Activated CD4-positive, alpha-beta T cell treated with anti-CD3 and anti-CD28 coated beads for 36 hours (primary cell): ENCODE measurements at places on chromosomes 1 and 21. TPM values are rescaled to one million over a fixed set of nuclear protein-coding genes. Genes with fewer than 3 reads are reported as not detected.

GRCh38 chr1:21346365-21347071 lies 56.3 kb upstream of the ECE1 start:
- peaks cover 27% of the 10 kb centered on the region for H3K36me3 ChIP-seq
- H3K4me1 ChIP-seq: peaks cover 24% of the 10 kb centered on the region
- H3K4me3 ChIP-seq: no peak overlapping the region
- H3K27ac ChIP-seq: no peak overlapping the region
- no peak for DNase-seq
- H3K27me3 ChIP-seq: no peaks in the 10 kb centered on the region

- H3K4me3 ChIP-seq: no peak overlapping the region
- no peak for DNase-seq
- no peak overlapping the region for H3K27ac ChIP-seq
- no peaks in the 10 kb centered on the region for H3K36me3 ChIP-seq
Measured at GRCh38 chr1:14894811-14895560, 258.6 kb upstream of the TMEM51 start.

- H3K4me1 ChIP-seq: peaks cover 3% of the 10 kb centered on the region
- no peak overlapping the region for H3K27ac ChIP-seq
- no peak overlapping the region for H3K4me3 ChIP-seq
- DNase-seq: no peak
- H3K27me3 ChIP-seq: no peaks in the 10 kb centered on the region
Measured at GRCh38 chr1:46364612-46365011, 24.0 kb downstream of the NSUN4 start.

DNA sequence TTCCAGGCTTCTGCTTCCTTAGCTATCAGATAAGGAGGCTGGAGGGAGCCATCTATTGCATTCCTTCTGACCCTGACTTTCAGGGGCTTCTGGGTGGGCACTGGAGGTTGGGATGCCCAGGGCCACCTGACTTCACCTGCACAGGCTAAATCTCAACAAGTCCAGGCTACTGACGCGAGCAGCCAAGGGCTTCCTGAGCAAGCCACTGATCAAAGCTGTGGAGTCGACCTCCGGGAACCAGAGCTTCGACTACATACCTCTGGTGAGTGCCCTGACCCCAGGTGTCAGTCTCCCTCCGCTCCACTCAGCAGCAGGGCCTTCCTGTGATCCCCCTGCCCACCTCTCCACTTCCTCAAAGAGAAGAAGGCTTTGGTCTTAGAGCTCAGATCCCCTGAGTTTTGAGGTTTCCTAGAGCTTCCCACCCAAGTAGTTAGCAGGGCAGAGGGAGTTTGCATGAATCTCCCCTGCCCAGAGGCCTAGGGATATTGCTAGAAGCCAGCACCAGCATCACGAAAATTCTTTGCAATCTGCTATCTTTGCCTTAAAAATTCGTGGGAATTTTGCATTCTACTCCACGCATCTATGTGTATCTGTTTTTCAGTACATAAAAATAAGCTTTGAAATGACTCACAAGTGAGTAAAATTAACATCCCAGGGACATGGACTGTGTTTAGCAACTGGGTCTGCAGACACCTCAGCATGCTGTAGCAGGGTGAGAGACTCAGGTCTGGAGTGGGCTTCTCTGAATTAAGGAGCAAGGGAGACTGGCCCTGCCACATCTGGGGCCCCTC lies 61.4 kb downstream of the VWA5B1 start:
- peaks cover 8% of the 10 kb centered on the region for H3K4me1 ChIP-seq
- H3K27me3 ChIP-seq: peaks cover 14% of the 10 kb centered on the region
- H3K27ac ChIP-seq: no peak overlapping the region
- no peaks in the 10 kb centered on the region for H3K36me3 ChIP-seq
- no peak for DNase-seq

DNA sequence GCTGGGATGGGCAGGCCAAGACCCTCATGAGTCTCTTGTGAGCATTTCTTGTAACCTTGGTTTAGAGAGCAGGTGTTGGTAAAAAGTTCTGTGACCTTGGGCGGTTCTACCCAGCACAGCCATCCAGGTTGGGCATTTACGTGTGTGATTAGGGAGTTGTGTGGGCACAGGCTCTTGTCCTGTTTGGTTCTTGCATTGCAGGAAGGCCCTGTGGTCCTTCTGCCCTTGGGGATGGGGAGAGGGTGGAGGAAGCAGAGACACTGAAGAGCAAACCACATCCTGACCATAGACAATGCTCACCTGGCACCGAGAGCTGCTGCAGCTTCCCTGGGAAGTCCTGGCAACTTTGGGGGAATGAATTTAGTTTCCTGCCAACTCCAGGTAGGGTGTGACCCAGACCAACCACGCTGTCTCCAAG lies 25.6 kb downstream of the RNF187 start:
- H3K27me3 ChIP-seq: peaks cover 6% of the 10 kb centered on the region
- no peak overlapping the region for H3K4me3 ChIP-seq
- peaks cover 8% of the 10 kb centered on the region for H3K4me1 ChIP-seq

DNA sequence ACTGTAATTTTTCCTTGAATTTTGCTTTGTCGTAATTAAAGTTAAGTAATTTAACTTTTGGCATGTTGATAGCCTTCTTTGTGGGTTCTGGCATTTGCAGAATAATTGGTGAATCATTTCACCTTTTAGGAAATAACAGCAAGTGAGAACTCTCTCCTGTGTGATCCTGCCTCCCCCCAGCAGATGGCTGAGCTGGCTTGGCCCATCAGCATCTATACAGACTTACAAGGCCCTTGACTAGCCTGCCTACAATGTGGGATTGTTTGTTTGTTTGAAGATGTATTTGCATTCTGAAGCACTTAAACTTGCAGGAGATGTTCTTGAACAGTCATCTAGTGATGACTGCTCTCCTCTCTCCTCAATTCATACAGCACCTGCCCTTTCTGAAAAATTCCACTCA lies 55.9 kb downstream of the MACO1 start:
- H3K36me3 ChIP-seq: peaks cover 35% of the 10 kb centered on the region
- H3K27me3 ChIP-seq: no peaks in the 10 kb centered on the region
- H3K4me1 ChIP-seq: peaks cover 7% of the 10 kb centered on the region
- H3K4me3 ChIP-seq: no peak overlapping the region
- no peak overlapping the region for H3K27ac ChIP-seq

DNA sequence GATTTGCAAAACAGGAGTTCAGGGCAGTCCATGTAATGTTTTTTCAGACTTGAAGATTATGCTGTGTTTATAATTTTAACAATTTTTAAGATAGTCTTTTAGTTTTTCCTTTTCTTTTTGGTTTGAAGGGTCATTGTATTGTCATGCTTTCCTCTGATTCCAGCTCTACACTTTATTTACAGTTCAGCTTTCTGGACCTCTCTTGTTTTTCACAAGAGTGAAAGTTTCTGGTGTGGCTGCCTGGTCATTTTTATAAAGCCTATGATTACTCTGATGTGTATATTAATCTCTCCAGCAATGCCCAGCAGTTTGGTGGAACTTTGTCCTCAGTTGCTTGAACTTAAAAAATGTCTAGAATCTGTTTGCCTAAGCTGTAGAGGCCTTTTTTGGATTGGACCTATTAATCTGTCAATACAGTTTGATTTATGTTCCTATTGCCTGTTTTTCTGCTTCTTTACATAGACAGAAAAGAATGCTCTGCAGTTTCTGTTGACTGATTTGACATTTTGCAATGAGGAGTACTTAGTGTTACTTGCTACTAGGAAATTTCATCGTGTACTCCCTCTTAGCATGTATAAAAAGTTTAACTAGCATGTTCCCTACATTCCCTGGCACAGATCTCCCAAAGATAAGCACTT lies 52.2 kb downstream of the XCL2 start:
- peaks cover 5% of the 10 kb centered on the region for H3K4me1 ChIP-seq
- H3K27me3 ChIP-seq: no peaks in the 10 kb centered on the region
- no peak for DNase-seq
- no peaks in the 10 kb centered on the region for H3K36me3 ChIP-seq
- no peak overlapping the region for H3K4me3 ChIP-seq

DNA sequence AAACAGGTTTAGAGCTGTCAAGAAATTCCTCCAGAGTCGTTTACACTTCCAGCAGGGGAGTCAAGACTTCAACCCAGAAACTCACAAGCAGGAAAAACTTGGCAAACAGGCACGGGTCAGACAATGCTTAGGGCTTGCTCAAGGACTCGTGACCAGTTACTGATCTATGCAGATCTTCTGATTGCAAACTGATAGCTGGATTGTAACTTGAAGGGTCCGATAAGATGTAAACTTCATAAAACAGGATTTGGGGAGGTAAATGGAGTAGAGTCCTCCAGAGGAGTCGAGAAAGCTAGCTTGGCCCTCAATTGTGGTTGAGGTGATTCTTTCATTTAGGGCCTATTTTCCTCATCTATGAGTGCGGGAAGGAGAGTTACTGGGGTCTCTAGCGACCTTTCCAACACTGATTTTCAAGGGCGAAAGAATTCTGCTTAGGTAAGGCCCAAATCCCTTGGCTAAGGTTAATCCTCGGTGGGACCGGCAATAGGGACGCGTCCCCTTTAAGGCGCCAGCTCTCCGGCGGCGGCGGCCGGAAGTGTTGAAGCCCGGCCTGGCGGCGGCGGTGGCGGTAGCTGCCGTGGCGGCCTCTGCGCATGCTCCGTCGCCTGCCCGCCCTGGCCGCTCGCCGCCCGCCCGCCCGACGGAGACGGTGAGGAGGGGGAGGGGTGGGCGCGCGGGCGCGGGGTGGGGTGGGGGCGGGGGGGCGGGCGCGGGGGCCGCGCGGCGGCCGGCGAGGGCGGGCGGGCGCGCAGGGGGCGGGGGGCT lies at the start of gene GMEB1:
Gene GMEB1, plus strand, starts transcription at position 594 of the 765 bp plus-strand sequence. CDS start 14,829 bp downstream, outside the sequence.
- DNase-seq: peak; percentile 93
- no peaks in the 10 kb centered on the region for H3K27me3 ChIP-seq
- H3K36me3 ChIP-seq: peaks cover 3% of the 10 kb centered on the region

DNA sequence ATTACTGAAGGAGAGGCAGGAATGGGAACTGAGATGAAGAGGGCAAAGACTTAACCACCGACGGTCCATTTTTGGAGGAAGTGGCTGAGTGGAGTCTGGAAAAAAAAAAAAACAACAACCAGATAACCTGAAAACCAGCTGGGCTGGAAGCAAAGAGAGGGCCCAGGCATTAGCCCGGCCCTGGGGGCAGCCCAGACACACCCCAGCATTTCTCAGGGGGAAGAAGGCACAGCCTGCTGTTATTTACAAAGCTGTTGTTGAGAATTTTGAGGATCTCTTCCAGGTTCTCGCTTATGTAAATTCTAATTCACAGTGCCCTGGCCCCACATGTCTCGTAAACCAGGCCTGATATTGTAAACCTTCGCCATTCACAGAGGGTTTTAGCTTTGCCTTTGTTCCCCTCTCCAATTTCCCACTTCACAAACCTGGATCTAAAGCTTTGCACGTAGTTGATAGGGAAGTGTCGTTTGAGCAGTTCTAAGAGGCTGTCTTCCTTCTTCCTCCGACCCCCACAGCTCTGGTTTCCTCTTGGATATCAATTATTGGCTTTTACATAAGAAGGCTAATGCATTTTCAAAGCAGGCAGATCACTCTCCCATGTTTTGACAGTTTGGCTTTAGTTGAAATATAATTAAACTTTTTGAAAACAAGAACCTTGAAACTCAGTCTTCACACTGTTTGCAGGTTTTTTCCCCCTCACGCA lies 161.8 kb upstream of the IRF2BP2 start:
- peaks cover 1% of the 10 kb centered on the region for H3K27me3 ChIP-seq
- H3K4me1 ChIP-seq: peaks cover 65% of the 10 kb centered on the region
- H3K27ac ChIP-seq: peak overlapping the region; percentile 95
- no peak for DNase-seq

DNA sequence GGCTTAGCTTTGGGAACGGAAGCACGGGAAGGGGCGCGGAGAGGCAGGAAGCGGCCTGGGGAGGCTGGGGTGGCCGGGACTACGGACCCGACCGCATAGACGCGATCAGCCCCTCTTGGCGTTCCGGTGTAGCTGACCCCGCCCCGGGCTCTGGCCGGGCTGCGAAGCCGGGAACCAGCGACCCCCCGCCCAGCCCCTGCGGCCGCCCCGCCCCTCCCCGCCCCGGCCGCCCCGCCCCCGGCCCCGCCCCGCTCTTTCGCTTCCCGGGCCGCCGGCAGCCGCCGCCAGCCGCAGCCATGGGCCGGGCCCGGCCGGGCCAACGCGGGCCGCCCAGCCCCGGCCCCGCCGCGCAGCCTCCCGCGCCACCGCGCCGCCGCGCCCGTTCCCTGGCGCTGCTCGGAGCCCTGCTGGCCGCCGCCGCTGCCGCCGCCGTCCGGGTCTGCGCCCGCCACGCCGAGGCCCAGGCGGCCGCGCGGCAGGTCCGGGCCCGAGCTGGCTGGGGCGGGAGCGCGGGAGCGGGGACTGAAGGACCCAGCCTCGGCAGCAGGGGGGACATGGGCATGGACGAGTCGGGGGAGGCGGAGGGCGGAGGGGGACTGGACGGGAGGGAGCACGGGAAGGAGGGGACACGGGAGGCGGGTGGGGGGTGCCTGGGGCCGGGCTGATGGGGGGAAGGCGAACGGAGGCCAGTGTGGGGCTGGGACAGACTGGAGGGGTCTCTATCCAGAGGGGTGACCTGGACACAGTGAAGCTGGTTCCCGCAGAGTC lies at the start of gene SELENON:
Gene SELENON, plus strand, starts transcription at position 259 of the 768 bp plus-strand sequence. Its CDS starts 38 bp downstream, at position 297.
- peak within 1 kb of the TSS; percentile 78 for H3K4me3 ChIP-seq
- peaks cover 74% of the 10 kb centered on the region for H3K4me1 ChIP-seq
- H3K36me3 ChIP-seq: peaks cover 10% of the 10 kb centered on the region
- peak; percentile 45 for DNase-seq
- no peaks in the 10 kb centered on the region for H3K27me3 ChIP-seq

DNA sequence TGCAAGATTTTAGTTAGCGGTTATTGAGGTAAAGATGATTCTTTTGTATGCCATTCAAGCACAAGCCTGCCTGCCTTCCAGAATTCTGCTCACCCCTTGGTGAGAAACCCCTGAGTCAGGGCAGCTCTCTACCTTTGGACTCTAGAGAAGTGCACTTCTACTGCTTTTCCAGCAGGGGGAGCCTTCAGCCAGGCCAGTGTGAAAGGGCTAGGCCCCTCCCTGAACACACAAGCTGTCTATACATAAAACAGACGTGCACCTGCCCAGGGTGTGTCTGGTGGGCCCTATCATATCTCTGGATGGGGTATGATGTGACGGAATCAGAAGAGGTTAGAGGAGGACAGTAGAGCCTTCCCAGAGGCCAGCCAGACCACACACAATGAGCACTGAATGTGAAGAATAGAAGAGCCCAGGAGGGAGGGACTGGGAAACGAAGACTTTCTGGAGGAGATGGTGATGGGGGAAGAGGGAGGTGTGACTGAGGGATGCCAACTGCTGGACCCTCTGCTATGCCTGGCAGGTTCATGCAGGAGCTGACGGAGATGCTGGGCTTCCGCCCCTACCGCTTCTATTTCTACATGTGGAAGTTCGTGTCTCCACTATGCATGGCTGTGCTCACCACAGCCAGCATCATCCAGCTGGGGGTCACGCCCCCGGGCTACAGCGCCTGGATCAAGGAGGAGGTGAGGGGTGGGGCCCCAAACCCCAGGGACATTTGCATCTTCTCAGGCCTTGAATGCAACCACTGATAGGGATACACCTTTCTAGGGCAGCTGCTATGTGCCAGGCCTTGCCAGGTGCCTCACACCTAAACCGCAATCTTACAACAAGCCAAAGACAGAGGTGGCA lies 13.0 kb upstream of the KCNC4 start:
- peak; percentile 77 for DNase-seq
- H3K27me3 ChIP-seq: no peaks in the 10 kb centered on the region
- H3K4me3 ChIP-seq: no peak overlapping the region
- no peaks in the 10 kb centered on the region for H3K4me1 ChIP-seq
- no peaks in the 10 kb centered on the region for H3K36me3 ChIP-seq

The PER3 gene
- 2.3 TPM for total RNA-seq

The KCNJ9 gene
- 0.05 TPM for total RNA-seq
